ENCODE measurements at places on chromosomes 7 and 10.

GRCh38 chr10:4285121-4285520 is 500.1 kb upstream of the KLF6 start:
- no peak for DNase-seq

GRCh38 chr10:58741673-58742072 is 229.0 kb downstream of the BICC1 start:
- no peak for DNase-seq

- DNase-seq: no peak
Measured at GRCh38 chr10:60473557-60473956, 83.9 kb upstream of the ANK3 start.

- DNase-seq: no peak
Measured at GRCh38 chr10:30125496-30125895, 66.1 kb upstream of the JCAD start.

DNA sequence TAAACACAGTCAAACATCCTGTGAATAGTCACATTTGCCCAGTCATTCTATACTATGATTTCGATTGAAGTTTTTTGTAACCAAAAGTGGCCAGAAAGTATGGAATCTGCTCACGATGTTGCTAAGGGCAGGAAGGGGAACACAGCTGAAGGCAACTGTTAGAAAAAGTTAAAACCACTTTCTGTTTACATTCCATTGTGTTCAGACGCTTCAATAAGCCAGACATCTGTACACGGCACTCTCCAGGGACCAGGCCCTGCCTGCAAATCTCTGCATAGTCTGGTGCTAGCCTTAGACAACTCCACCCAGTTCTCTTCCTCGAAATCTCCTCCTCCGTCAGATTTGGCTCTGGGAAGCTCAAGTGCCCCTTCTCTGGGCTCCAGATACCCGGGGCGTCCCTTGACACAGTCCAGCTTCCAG is 17.1 kb upstream of the TMEM120A start:
- DNase-seq: no peak

DNA sequence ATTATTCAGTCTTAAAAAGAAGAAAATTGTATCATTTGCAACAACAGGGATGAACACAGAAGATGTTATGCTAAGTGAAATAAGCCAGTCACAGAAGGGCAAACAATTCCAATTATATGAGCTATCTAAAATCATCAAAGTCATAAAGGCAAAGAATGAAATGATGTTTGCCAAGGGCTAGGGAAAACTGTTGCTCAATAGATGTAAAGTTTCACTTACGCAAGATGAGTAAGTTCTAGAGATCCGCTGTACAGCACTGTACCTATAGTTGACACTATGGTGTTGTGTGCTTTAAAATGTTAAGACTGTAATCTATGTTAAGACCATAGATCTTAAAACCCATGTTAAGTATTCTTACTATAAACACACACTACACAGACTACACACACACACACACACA is 904.6 kb upstream of the LRRN3 start:
- no peak for DNase-seq

GRCh38 chr7:75795831-75796285 is 17.7 kb downstream of the CCL24 start:
- no peak for DNase-seq

DNA sequence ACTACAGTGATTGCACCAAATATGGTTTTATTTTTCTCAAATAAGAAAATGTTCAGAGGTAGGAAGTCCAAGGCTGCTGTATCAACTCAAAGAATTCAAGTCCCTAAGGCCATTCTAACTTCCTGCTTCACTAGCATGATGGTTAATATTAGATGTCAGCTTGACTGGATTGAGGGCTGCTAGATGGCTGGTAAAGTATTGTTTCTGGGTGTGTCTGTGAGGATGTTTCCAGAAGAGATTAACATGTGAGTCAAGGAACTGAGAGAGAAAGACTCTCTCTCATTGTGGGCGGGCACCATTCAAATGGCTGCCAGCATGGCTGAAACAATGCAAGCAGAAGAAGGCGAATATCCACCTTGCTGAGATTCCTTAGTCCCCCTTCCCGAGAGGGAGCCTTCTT is 77.4 kb upstream of the NRBF2 start:
- no peak for DNase-seq

DNA sequence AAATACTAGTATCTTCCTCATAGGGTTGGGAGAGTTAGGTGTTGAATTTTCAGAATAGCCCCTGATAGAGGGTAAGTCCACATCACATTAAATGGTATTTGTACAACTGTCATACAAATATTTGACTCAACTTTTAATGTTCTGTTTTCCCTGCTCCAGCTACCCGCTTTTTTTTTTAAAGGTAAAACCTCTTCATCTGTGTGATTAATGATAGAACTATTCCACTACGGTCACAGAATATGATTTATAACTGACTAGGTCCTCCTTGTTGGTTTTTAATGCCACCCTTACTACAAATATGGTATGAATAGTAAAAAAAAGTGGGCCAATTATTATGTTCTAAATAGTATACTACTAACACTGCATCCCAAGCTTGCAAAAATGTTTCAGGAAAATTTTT is 15.6 kb upstream of the NRP1 start:
- DNase-seq: no peak

DNA sequence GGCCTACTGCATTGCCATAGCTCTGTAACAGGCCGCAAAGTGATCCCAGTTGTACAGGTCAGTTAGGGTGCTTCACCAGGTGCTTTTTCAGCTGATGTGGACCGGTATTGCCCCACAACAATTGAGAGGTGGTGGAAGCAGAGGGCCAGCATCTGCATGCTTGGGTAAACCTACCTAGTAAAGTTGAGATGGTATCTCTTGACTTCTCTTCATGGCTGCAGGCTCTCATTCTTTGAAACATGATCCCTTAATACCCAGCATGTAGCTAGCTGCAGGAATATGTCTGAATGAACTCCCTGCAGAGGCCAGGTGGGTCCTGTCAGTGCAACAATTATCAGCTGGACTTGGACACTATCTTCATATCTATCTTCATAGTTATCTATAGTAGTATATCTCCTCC is 60.7 kb upstream of the CCDC6 start:
- DNase-seq: no peak

GRCh38 chr7:158498443-158499081 is 89.1 kb downstream of the PTPRN2 start:
- no peak for DNase-seq

DNA sequence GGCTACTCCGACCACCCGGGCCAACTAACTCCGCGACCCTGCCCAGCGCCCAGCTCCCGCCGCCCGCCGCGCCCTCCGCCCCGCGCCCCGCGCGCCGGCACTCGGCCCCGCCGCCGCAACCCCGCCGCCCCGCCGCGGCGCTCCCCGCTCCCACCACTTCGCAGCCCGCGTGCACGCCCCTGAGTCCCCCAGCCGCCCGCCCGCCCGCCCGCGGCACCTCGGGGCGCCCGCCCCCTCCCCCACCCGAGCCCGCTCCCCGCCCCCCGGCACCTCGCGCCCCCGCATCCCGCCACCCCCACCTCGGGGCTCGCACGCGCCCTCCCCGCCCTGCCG is 598 bp downstream of the JAZF1 start:
- DNase-seq: no peak

DNA sequence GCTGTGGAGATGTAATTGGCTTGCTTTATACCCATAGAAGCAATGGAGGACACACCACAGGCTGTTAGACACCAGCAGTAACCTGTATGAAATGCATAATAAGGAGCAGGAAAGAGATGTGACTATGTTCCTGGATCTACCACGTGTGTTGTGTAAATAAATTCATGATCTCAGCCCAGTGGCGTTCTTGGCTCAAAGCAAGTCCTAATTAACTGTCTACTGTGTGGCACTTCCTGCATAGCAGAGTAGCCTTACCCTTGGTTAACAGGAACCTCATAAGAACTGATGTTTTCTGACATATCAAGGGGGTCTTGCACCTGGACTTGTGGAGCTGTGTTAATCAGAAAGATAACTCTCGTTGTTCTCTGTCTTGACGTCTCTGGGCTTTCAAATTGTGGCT is 25.7 kb upstream of the FAM180A start:
- no peak for DNase-seq

- no peak for DNase-seq
Measured at GRCh38 chr7:3688842-3689241, 387.8 kb downstream of the SDK1 start.

DNA sequence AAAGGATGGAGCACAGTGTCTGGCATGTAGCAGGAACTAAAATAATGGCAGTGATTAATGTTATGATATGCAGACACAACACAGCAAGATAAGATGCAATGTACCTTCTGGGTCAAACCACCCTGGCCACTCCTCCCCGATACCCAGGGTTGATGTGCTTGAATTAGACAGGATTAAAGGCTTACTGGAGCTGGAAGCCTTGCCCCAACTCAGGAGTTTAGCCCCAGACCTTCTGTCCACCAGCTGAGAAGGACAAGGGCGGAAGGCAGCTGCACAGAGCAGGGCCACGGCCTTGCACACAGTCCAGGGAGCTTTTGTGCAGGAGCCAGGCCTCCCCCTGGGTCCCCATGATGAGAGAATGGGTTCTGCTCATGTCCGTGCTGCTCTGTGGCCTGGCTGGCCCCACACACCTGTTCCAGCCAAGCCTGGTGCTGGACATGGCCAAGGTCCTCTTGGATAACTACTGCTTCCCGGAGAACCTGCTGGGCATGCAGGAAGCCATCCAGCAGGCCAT is at the start of gene RBP3:
RBP3 (plus strand) TSS at position 226 of the 514 bp plus-strand sequence; CDS start at position 348, 122 bp downstream.
- no peak for DNase-seq

DNA sequence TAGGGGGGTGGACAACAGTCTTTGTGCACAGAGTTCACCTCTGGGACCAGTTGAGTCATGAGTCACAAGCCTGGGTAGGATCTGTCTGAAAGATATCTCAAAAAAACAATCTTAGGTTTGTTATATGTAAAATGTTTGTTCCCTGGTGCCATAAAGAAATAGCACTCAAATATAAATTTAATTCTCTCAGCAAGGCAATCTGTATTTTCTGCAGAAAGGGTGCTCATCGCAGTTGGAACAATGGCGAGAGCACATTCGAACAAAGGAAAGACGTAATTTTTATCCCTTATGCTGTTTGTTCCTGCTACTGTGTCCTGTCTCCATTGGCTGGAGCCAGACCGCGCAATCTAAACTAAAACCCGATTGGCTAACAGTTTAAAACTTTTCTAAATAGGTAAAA is 63.7 kb downstream of the GALNT11 start:
- DNase-seq: no peak

DNA sequence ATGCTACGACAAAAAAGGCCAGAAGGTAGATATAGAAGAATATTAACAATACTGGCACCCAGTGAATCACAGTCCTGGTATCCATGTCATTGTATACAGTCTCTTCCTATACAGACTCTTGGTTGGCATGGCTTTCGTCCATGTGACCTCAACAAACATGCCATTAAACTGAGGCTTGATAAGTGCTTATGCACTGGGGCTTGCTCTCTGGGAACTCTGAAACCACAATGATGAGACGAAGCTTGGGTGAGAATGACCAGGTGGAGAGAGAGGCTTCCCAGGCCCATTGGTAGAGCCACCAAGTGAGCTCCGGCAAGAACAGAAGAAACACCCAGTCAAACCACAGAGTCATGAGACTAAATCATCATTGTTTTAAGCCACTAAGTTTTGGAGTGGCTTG is 33.2 kb downstream of the PNPLA8 start:
- DNase-seq: no peak

DNA sequence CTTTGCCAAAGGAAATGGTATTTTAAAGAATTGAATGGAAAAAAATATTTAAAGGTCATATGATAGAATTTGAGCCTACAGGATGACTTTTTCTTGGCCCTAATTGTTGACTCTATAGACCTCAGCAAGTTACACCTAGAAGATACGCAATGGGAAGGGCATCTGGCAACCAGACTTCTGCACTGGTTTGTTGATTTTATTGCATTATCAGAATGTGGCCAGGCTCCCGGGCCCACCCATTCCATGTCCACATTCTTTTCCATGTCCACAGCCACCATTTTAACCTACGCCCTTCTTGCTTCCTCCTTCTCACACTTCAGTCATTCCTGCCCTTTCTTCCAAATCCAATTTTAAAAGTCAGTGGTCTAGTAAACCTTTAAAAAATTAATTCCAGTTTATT is 738.4 kb downstream of the SUGCT start:
- no peak for DNase-seq

DNA sequence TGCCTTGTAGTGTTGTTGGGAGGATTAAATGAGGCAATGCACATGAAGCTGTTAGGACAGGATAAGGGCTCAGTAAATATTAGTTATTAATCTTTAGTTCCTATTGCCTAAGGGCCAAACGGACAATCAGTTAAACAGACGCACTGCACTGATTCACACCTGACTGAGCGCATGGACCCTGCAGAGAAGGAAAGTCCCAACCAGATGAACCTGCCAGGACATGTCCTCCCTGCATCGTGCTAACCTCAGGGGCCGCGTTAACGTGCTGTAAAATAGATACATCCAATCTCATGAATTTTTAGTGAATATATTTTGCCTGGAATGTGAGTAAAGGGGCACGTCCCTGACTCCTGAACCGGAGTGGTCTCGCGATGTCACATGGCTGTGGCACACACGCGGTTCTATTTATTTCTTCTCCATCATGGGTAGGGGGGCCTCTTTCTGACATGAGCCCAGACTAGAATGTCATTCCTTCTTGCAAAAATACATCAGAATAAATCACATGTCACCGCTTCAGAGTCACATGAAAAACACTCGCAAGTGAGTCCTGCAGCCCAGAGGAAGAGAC is 12.3 kb downstream of the ADARB2 start:
- no peak for DNase-seq

DNA sequence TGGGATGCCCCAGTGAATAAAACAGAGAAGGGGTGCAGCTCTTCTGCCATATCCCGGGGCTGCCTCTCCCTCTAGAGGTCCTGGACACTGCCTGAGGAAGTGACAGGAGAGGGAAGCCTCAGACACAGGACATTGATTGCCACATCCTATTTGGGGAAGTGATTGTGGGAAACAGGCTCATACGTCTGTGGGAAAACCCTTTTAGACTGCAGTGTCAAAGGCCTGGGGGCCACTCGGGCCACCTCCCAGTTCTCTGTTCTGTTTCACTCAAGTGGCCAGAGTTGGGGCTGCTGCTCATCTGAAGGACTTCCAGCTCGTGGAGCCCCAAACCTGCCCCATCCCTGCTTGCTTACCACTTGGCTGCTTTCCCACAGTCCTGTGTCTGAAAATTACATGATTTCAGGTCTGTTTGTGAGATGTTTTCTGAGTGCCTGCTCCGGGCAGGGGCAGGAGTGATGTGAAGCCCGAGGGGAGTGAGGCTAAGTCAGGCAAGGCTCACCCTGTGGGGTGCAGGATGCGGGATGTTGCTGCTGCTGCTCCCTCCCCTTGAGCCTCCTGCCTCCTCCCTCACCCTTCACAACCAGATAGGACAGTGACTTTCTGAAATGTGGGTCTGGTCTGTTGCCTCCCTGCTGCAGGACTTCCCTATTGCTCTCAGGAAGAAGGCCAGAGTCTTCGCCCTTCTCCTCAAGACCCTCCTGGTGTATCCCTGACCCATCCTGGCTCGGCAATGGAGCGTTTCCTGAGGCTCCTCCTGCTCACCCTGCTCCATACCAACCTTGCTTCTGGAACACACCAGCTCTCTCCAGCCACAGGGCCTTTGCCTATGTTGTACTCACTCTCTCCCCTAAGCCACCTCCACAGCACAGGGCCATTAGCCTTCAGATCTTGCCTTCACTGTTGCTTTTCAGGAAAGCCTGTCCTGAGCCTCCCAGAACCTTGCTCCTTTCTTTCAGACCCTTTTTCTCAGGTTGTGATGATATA is 58.4 kb downstream of the NEURL1 start:
- DNase-seq: no peak

Data from kidney capillary endothelial cell (primary cell).